Left ventricle myocardium inferior (tissue), 1 donor: ENCODE measurements at places on chromosomes 7 and 10. TPM values are rescaled to one million over a fixed set of nuclear protein-coding genes. Genes with fewer than 3 reads are reported as not detected.

The TSPAN12 gene
- 68.7 TPM for total RNA-seq

The ANXA8 gene
- not detected for total RNA-seq

DNA sequence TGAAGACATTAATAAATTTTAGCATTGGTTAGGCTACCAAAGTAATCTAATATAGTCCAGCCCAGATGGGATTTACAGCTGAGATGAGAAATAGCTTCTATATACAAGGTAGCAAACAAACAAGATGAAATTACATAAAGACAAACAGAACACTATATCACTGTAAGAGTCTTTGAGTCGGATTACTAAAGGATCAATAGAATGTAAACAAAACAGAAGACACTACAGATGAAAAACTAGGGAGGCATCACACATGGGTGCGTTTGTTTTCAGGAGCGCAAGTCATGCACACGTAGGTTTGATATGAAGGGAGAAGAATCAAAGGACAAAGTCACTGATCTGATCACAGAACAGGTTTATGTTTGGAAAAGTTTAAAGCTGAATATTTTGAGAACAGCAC lies 26.5 kb downstream of the MPP7 start:
- DNase-seq: no peak

DNA sequence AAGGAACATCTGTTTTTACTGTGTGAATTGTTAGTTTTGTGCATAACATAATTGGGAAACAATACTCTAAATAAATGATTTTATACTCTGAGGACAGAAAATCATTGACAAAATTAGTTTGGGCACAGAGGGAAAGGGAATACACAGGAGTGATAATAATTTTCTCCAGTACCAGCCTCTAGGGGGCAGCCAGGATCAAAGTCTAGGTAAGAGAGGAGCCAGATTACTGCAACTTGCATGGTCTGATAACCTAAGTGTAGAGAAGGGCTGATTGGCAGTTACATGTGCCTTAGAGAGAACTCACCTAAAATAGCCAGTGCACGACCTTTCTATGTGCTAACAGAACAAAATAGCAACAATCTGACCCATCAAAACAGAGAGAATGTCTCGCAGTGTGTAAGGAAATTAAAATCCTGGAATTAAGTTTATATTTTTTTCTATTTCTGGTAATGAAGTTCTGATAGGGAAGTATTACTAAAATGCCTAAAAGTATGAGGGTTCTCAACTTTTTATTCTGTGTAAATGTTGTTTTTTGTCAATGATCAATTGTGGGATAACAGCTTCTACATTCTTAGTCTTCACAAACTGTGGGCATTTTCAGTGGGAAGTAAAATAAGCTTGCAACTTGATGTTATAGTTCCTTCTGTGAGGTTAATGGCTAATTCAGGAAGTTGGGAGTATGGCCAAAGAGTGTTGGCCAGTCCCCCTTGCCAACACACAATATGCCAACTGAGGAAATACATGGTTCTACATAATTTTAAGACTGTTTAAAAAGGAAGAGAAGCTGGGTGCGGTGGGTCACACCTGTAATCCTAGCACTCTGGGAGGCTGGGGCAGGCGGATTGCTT lies 66.4 kb downstream of the EXOC6 start:
- DNase-seq: no peak

DNA sequence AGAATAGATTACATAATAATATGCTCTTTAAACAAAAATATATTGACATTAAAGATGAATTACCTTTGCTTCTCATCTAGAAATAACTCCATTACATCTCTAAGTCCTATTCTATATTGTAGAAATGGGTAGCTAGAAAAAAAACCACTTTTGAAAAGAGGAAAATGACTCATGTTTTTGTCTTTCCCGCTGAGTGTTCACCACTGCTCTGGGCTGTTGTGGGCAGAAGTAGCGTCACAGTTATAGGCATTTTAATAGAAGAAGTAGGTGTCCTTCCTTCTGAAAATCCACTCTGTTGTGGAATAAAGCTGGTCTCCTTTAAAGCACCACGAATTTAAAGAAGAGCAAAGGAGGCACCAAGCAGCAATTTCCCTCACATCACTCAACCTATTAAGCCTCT lies 117.6 kb upstream of the NFE2L3 start:
- DNase-seq: no peak

The TCERG1L gene
- total RNA-seq: not detected

The MALSU1 gene
- 85.9 TPM for total RNA-seq

The TMEM140 gene
- total RNA-seq: 23.3 TPM

- DNase-seq: peak; percentile 44
Observed at GRCh38 chr7:155804897-155805825, 7.1 kb downstream of the SHH start.

The PPIF gene
- total RNA-seq: 150 TPM

GRCh38 chr7:82078807-82079206 lies 309.0 kb upstream of the HGF start:
- no peak for DNase-seq

GRCh38 chr10:117342641-117343040 lies 32.6 kb downstream of the PDZD8 start:
- DNase-seq: no peak

The CTNNA3 gene
- total RNA-seq: 159 TPM

The AGR3 gene
- not detected for total RNA-seq

The CALHM1 gene
- not detected for total RNA-seq

- no peak for DNase-seq
Observed at GRCh38 chr7:99016196-99016595, 127.7 kb downstream of the SMURF1 start.

The CLDN3 gene
- not detected for total RNA-seq
